Mesenteric fat pad (tissue), 1 donor: ENCODE measurements at places on chromosomes 12 and 14. TPM values are rescaled to one million over a fixed set of nuclear protein-coding genes. Genes with fewer than 3 reads are reported as not detected.

GRCh38 chr14:47715330-47715729 is 39.9 kb upstream of the MDGA2 start:
- DNase-seq = no peak

- no peak for DNase-seq
Observed at GRCh38 chr14:101828046-101828445, 66.5 kb downstream of the PPP2R5C start.

Gene STRN3
- 42.0 TPM for total RNA-seq

Gene YARS2
- total RNA-seq = 13.9 TPM

DNA sequence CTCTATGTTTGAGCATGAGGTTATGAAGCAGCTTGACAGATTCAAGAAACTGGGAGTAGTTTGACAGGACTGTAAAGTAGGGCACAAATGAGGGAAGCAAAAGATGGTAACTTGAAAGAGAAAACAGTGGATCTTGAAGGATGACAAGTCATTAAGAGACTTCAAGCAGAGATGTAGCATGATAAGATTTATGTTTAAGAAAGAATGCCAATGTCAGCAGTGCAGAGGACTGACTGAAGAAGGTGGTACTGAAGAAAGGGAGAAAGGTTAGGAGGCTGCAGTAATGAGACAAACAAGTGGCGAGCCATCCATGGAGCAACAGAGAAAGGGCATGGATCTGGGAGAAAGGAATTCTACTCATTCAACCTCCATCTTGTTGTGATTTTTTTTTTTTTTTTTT is 120.2 kb upstream of the RAP1B start:
- no peak for DNase-seq

DNA sequence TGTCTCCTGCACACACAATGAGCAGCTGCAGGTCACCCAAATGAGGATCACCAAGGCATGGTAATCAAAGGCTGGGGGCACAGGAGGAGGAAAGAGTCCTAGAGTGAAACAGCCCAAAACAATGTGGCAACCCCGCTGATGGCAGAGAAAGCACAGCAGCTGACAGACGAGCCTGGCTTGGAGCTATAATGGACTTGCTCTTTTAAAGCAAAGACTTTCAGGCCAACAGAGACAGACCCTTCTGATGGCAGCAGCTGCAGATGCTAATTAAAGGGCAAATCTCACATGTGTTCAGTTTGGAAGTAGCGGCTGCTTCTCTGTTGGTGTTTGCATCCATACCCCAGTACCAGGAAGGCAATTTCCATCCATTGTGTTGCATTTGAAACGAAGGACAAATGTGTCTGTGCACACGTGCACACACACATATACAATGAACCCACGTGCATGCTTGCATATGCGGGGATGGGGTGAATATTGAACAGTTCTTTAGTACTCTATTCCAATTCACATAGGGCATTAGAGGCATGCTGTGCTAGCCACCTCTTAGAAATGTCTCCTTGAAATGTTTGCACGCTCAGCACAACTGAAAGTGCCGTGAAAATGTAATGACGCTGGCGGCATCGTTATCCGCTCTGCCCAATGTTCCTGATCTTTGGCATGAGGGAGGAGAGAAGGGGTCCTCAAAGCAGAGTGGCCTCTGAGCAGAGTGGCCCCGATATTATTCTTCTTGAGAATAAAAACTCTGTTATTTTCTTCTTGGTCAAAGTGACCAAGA is 38.1 kb downstream of the CIT start:
- no peak for DNase-seq

GRCh38 chr12:31011746-31012566 is 61.7 kb upstream of the DDX11 start:
- peak; percentile 53 for DNase-seq

DNA sequence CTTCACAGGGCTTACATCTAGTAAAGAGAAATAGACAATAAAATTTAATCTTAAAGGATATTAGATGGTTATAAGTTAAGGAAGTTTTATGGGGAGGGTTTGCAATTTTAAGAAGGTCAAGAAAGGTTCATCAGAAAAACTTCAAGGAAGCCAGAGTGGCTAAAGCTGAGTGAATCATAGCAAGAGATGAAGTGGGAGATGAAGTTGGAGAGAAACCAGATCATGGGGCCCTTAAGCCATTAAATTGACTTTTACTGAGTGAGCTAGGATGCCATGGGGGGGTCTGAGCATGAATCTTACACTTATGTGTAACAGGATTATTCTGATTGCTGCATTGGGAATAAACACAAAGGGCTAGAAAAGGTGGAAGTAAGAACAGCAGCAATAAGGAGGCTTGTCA is 189.2 kb downstream of the LRIG3 start:
- DNase-seq = no peak

DNA sequence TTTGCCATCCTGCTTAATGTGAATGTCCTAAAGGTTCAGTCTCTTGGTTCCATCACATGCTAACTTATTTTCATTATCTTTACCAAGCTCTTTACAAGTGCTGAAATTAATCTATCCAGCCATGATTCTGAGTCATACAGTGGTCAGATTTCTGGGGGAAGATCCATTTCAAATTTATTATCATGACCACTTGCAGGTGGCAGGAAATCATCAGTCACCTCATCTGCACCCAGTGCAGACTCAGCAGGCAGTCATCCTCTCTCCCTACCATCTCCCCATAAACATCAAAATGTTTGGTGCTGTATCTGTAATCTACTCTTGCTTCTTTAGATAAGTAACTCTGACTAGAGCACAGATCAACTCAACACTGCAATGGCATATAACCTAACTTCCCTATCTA is 23.5 kb downstream of the ATG14 start:
- DNase-seq = no peak

- no peak for DNase-seq
Observed at GRCh38 chr14:85315290-85315689, 214.7 kb upstream of the FLRT2 start.

- DNase-seq = no peak
Observed at GRCh38 chr12:106794369-106794768, 19.9 kb downstream of the RIC8B start.

Gene FAM181A
- total RNA-seq = not detected

GRCh38 chr12:96205908-96206307 is 11.7 kb downstream of the ELK3 start:
- DNase-seq = no peak

GRCh38 chr14:65840118-65840751 is 427.7 kb downstream of the FUT8 start:
- no peak for DNase-seq

Gene LRP1
- total RNA-seq = 954 TPM

GRCh38 chr14:84029246-84029645 is 1500.7 kb upstream of the FLRT2 start:
- no peak for DNase-seq

- DNase-seq = no peak
Observed at GRCh38 chr14:64444984-64445845, 20.1 kb upstream of the AKAP5 start.

Gene GLIPR1
- total RNA-seq = 52.2 TPM

Gene ACTR6
- total RNA-seq = 17.7 TPM

GRCh38 chr12:75260316-75260715 is 50.7 kb upstream of the KCNC2 start:
- no peak for DNase-seq

DNA sequence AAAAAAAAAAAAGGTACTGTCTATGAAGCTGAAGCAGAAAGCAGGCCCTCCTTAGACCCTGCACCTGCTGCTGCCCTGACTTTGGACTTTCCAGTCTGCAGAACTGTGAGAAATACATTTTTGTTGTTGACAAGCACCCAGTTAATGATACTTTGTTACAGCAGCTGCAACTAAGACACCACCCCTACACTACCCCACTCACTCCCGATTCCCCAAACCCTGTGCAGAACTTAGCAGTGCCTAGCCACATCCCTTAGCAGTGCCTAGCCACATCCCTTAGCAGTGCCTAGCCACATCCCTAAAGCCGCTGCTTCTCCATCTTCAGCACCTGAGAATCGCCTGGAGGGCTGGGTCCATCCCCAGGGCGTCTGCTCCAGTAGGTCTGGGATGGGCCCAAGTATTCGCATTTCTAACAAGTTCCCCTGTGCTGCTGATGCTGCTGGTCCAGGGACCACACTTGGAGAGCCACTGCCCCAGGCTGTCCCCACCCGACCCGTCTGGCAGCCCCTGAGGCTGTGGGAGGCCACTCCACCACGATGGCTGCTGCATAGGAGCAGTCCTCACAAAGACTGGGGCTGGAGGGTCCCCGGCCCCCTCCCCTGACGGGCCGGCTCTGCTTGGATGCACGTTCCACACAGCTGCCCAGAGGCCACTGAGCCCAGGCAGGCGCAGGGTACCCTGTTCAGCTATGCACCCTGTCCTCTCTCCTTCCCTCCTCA is 10.8 kb upstream of the PPP1R13B start:
- DNase-seq = no peak

DNA sequence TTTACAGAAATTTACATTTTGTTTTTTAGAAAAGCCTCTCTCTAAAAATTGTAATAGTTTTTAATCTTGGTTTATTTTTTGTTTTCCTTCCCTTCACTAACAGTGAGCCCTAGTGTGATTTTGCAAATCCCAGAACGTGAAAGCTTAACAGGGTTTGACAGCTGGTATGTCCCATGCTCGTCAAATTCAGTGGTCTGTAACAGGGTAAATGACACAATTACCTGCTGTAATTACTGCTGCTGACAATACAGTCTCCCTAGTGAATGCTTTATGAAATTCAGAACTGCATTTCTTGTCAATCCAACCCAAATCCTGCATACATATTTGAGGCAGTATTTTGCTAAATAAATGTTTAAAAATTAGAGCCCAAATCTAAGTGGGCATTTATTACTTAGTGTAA is 249.2 kb downstream of the NELL2 start:
- no peak for DNase-seq

DNA sequence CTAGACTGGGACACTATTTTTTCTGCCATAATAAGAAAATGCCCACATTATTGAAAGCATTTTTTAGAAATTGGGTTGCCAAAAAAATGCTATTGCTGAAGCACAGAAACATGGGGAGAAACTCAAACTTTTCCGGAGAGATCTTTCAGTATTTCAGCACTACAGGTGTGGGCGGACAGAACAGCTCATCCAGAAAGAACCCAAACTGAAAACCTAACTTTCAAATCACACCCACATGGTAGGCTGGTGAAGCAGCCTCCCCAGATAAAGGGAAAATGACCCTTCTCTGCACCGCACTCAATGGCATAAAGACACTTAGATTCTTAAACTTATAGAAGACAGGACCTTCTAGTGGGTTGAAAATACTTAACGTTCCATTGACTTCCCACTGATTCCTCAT is 62.3 kb upstream of the TMPO start:
- no peak for DNase-seq

DNA sequence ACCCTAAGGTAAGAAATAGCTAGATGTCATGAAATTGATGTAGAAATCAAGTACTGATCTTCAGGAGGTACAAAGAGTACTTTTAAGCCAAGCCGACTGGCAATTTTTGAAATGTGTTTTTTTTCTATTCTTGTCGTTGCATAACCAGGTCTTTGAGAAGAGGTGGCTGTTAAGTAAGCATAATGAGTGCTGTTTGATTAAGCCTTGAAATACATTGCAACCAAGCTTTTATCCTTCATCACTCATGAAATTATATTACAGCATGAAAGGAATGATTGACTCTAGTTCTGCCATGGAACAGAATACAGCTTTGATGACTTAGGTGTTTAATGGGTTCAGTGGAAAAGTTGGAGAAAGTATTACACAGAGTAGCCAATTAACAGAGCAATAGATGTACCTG is 1720.2 kb upstream of the SEL1L start:
- no peak for DNase-seq

Gene TMEM132C
- total RNA-seq = 73.7 TPM

Gene KRT73
- not detected for total RNA-seq

Gene SLC25A47
- not detected for total RNA-seq

GRCh38 chr14:62117751-62118105 is 355.5 kb downstream of the SNAPC1 start:
- DNase-seq = no peak

Gene BDKRB2
- total RNA-seq = 11.4 TPM

Gene JDP2
- total RNA-seq = 113 TPM

- no peak for DNase-seq
Observed at GRCh38 chr12:63855299-63855698, 10.8 kb downstream of the SRGAP1 start.

GRCh38 chr12:53060721-53061276 is 10.9 kb downstream of the TNS2 start:
- peak; percentile 88 for DNase-seq

Gene TOMM20L
- total RNA-seq = not detected

GRCh38 chr12:81263072-81263471 is 185.2 kb downstream of the ACSS3 start:
- DNase-seq = no peak

Gene MFAP5
- total RNA-seq = 147 TPM

- DNase-seq = no peak
Observed at GRCh38 chr12:47087088-47087688, 7.4 kb upstream of the AMIGO2 start.

Gene KRT6A
- not detected for total RNA-seq

Gene RIMBP2
- total RNA-seq = 1.1 TPM

DNA sequence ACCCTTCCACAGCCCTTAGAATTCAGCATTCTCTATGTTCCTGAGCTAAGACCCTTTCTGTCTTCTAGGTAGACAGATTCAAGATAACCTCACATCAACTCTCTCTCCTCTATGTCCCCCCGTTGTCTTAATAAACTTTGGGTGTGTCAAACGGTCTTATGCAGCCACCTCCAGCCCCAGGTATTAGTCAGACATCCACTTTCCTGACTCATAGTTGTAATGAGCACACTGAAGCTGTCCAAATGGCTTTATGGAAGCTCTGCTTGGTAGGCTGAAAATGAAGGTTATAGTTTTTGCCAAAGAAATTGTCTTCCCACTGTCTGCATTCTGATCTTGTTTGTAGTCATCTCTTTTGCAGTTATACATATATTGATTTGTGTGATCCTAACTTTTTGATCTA is 482.0 kb downstream of the RMST start:
- DNase-seq = no peak

GRCh38 chr12:71415336-71416231 is 24.0 kb upstream of the LGR5 start:
- no peak for DNase-seq

- DNase-seq = no peak
Observed at GRCh38 chr12:50517421-50518048, 12.8 kb downstream of the DIP2B start.

GRCh38 chr12:38163442-38163801 is 153.2 kb upstream of the ALG10B start:
- DNase-seq = peak; percentile 83
